ENCODE measurements at places on chromosomes 2 and 18.

DNA sequence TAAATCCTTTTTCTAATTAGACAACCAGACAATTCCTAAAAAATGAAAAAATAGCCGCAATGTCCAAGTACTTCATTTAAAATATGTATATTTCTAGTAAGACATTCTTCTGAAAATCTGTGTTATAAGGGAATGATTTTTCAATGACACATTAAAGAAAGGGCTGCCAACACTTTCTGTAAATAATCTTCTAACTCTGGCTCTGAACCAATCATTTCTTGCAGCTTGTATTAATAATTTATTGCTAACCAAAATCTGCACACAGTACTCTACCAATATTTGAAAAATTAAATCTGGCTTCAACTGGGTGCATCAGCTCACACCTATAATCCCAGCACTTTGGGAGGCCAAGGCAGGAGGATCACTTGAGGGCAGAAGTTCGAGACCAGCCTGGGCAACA is 8.3 kb downstream of the NFU1 start:
- DNase-seq, result no peak
- H3K36me3 ChIP-seq, result no peaks in the 10 kb centered on the region
- no peaks in the 10 kb centered on the region for H3K4me1 ChIP-seq
- no peak overlapping the region for H3K4me3 ChIP-seq
- H3K27me3 ChIP-seq, result no peaks in the 10 kb centered on the region

DNA sequence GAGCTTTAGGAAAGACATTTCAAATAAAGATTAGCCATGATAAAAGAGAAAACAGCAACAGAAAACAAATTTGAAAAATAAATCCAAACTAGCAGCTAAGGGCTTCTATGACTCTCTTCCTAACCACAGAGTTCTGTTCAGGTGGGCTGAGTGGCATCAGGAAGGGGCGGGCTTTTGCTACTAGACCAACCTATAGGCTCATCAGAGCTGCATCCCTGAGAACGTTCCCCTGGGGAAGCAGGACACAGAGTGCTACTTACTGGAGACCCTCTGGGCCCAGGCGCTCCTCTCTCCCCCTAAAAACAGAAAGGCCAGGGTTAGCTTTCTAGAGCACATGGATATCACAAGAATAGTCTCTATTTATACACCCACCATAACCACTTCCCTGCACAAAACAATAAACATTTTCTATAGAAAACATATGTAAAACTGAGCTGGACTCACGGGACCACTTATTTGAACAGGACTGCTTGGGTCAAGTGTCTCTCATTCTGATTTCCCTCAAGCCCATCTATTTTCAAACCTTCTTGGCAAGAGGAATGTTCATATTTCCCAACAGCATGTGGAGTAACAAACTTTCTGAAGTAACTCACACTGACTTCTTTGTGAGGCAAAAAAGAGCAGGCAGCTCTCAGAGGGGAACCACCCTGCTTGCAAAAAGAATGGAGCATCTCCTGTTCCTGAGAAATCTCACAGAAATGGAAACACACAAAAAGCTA is 78.9 kb upstream of the LMAN1 start:
- H3K36me3 ChIP-seq, result no peaks in the 10 kb centered on the region
- no peak for DNase-seq
- H3K4me3 ChIP-seq, result no peak overlapping the region

- no peaks in the 10 kb centered on the region for H3K4me1 ChIP-seq
- H3K36me3 ChIP-seq, result no peaks in the 10 kb centered on the region
Observed at GRCh38 chr2:57199663-57200062, 846.9 kb upstream of the VRK2 start.

GRCh38 chr2:186603286-186603685 is 13.4 kb downstream of the ITGAV start:
- H3K27ac ChIP-seq, result no peak overlapping the region
- DNase-seq, result no peak

GRCh38 chr2:225042800-225043167 is 516 bp upstream of the DOCK10 start:
- H3K4me3 ChIP-seq, result no peak overlapping the region
- H3K4me1 ChIP-seq, result no peaks in the 10 kb centered on the region
- DNase-seq, result no peak
- H3K27ac ChIP-seq, result no peak overlapping the region

GRCh38 chr2:101559551-101559950 is 84.6 kb upstream of the RFX8 start:
- DNase-seq, result no peak
- no peaks in the 10 kb centered on the region for H3K27me3 ChIP-seq
- H3K27ac ChIP-seq, result peak overlapping the region; percentile 65
- H3K4me3 ChIP-seq, result no peak overlapping the region
- no peaks in the 10 kb centered on the region for H3K36me3 ChIP-seq

- H3K4me3 ChIP-seq, result no peak overlapping the region
- no peaks in the 10 kb centered on the region for H3K36me3 ChIP-seq
- H3K4me1 ChIP-seq, result peaks cover 41% of the 10 kb centered on the region
Observed at GRCh38 chr2:152490686-152491455, 155.9 kb downstream of the FMNL2 start.

- H3K4me3 ChIP-seq, result no peak overlapping the region
- no peaks in the 10 kb centered on the region for H3K36me3 ChIP-seq
- no peak overlapping the region for H3K27ac ChIP-seq
- DNase-seq, result no peak
Observed at GRCh38 chr2:14712111-14712510, 79.6 kb downstream of the LRATD1 start.

- no peak for DNase-seq
- H3K4me1 ChIP-seq, result no peaks in the 10 kb centered on the region
- no peaks in the 10 kb centered on the region for H3K27me3 ChIP-seq
Observed at GRCh38 chr2:98532756-98533155, 75.6 kb downstream of the COA5 start.

- H3K27ac ChIP-seq, result no peak overlapping the region
- H3K36me3 ChIP-seq, result no peaks in the 10 kb centered on the region
- peaks cover 7% of the 10 kb centered on the region for H3K4me1 ChIP-seq
- H3K4me3 ChIP-seq, result no peak overlapping the region
- no peaks in the 10 kb centered on the region for H3K27me3 ChIP-seq
Observed at GRCh38 chr18:2908946-2909335, 62.1 kb downstream of the EMILIN2 start.

GRCh38 chr2:159138642-159139182 is 147.8 kb downstream of the WDSUB1 start:
- H3K4me1 ChIP-seq, result peaks cover 18% of the 10 kb centered on the region
- H3K27me3 ChIP-seq, result no peaks in the 10 kb centered on the region
- no peaks in the 10 kb centered on the region for H3K36me3 ChIP-seq
- H3K4me3 ChIP-seq, result no peak overlapping the region

GRCh38 chr2:98508709-98509066 is 64.0 kb downstream of the INPP4A start:
- no peaks in the 10 kb centered on the region for H3K27me3 ChIP-seq
- no peak overlapping the region for H3K4me3 ChIP-seq
- H3K27ac ChIP-seq, result no peak overlapping the region

DNA sequence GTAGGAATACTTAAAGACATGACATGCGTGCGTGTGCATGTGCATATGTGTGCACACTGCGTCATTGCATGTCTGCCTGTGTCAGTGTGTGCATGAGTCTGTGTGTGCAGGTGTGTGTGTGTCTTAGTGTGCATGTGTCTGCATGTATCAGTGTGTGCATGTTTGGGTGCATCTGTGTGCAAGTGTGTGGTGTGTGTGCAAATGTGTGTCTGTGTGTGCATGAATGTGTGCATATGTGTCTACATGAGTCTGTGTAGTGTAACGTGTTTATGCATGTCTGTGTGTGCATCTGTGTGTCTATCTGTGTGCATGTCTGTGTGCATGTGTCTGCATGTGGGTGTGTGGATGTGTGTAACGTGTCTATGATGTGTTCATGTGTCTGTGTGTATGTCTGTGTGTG is 30.5 kb downstream of the KCNG2 start:
- no peaks in the 10 kb centered on the region for H3K4me1 ChIP-seq
- DNase-seq, result no peak
- H3K36me3 ChIP-seq, result no peaks in the 10 kb centered on the region
- H3K4me3 ChIP-seq, result no peak overlapping the region
- H3K27ac ChIP-seq, result no peak overlapping the region

DNA sequence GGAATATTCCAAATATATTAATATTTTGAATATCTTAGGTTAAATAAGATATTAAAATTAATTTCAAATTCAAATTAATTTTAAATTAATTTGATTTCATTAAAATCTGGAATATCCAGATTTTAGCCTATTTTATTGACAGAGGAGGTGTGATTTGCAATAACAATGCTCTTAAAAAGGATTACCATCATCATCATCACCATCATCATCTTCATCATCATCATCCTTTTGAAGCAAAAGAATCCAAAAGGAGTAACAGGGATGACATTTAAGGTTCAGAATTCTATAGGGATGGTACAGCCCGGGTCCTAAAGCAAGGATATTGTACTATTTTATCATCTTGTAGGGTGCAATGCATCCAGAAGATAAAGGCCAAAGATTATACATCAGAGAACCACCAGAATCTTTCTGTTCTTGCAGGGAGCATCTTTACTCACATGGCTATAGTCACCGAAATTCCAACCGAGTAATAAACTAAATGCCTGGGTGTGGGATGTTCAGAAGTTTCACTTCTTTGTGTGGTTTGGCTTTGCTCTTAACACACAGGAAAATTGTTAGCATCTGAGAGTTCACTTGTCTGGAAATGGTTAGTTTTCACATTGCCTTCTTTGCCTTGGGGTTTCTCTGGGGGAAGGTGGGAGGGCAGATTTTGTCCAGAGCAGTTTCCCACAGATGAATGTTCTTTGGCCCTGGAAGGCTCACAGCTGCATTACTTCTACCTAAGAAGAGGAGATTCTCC is 99.1 kb upstream of the ITGA6 start:
- H3K27me3 ChIP-seq, result no peaks in the 10 kb centered on the region
- no peak for DNase-seq
- H3K4me3 ChIP-seq, result no peak overlapping the region
- no peaks in the 10 kb centered on the region for H3K4me1 ChIP-seq

- H3K4me1 ChIP-seq, result peaks cover 9% of the 10 kb centered on the region
- peak; percentile 30 for DNase-seq
- no peaks in the 10 kb centered on the region for H3K36me3 ChIP-seq
- H3K4me3 ChIP-seq, result no peak overlapping the region
Observed at GRCh38 chr2:229713371-229714079, 830 bp downstream of the DNER start.

- H3K4me3 ChIP-seq, result no peak overlapping the region
- H3K27me3 ChIP-seq, result no peaks in the 10 kb centered on the region
- H3K27ac ChIP-seq, result no peak overlapping the region
- no peak for DNase-seq
- H3K36me3 ChIP-seq, result no peaks in the 10 kb centered on the region
Observed at GRCh38 chr2:151177756-151178155, 83.9 kb downstream of the RBM43 start.

DNA sequence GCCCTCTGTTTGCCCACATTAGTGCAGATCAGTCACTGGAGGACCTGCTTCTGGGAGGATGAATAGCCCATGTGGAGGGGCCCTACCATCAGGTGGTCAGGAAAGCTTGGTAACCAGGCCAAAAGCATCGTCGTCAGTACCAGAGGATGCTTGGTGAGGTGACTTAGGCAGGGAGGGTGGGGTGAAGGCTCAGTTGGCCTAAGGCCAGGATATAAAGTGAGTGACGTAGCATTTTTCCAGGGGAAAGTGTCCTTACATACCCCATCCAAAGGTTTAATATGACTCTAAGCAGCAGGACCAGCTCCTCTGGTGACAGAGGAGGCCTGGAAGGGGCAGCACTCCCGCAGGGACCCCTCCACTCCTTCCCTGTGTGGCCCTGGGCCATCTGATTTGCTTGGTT is 27.7 kb upstream of the DNMT3A start:
- H3K4me1 ChIP-seq, result peaks cover 18% of the 10 kb centered on the region
- peak overlapping the region; percentile 92 for H3K27ac ChIP-seq
- no peaks in the 10 kb centered on the region for H3K36me3 ChIP-seq
- H3K27me3 ChIP-seq, result no peaks in the 10 kb centered on the region

DNA sequence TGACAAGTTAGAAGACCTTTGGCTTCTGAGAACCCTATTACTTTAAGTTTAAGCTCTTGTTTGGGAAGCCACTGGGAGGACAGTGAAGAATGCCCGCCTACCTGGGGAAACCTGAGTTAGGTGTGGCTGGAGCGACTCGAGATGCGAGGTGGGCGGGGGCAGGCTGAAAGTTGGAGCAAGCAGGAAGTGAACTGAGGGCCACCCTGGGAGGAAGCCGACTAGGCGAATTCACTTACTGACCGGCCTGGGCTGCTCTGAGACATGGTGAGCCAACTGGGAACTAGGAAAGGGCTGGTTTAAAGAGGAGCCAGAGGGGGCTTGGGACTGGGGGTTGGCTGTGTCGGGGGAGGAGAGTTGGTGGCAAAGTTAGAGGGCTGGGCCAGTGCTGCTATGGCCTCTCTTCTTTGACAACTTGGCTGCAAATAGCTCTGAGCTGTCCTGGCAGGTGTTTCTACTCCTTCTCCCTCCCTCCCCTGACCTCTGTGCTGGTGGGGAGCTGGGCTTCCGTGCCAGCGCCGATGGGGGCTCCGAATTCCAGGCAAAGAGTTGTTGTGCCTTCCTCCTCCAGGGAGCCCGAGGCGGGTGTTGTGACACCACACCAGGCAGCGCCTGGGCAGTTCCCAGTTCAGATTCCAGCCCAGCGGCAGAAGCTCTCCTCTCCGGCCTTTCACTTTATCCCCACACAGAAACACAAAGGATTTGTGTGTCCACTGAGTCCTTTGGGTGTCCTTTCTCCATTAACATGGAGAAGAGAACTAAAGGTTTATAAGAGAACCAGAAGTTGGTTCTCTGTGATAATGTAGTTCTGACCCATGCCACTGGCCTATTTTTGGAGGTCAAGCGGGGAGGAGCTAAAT is at the start of gene VAMP8:
Gene VAMP8, plus strand, starts transcription at position 201 of the 857 bp plus-strand sequence. Its CDS starts 61 bp downstream, at position 262.
- H3K27me3 ChIP-seq, result no peaks in the 10 kb centered on the region
- peak within 1 kb of the TSS; percentile 65 for H3K4me3 ChIP-seq
- H3K4me1 ChIP-seq, result peaks cover 31% of the 10 kb centered on the region
- H3K36me3 ChIP-seq, result no peaks in the 10 kb centered on the region
- peak; percentile 81 for DNase-seq
- H3K27ac ChIP-seq, result peak within 1 kb of the TSS; percentile 94

DNA sequence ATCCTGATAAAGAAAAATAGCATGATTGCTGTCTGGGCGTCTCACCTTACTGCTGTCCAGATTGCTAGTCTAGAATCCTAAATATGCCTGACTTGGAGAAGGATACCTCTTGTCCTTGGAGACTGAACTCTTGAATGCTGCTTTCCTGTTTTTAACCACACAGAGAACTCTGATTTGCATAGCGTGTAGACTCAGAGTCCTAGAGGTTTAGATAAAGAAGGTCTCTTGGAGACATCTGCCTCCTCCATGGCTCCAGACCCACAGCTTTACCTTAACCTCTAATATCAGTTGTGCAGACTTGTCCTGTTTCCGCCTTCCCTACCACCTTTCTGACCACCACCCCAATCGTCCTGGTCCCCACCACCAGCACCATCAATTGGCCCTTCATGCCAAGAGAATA is 292.6 kb upstream of the CYRIA start:
- no peak overlapping the region for H3K27ac ChIP-seq
- H3K4me1 ChIP-seq, result no peaks in the 10 kb centered on the region
- H3K36me3 ChIP-seq, result no peaks in the 10 kb centered on the region

GRCh38 chr2:40325116-40325515 is 126.8 kb downstream of the SLC8A1 start:
- no peak overlapping the region for H3K27ac ChIP-seq
- no peaks in the 10 kb centered on the region for H3K36me3 ChIP-seq
- DNase-seq, result no peak
- H3K4me1 ChIP-seq, result peaks cover 5% of the 10 kb centered on the region
- H3K27me3 ChIP-seq, result no peaks in the 10 kb centered on the region

- H3K4me1 ChIP-seq, result peaks cover 21% of the 10 kb centered on the region
- peak; percentile 10 for DNase-seq
- no peaks in the 10 kb centered on the region for H3K36me3 ChIP-seq
- H3K4me3 ChIP-seq, result no peak overlapping the region
- H3K27ac ChIP-seq, result peak overlapping the region; percentile 33
Observed at GRCh38 chr2:204681412-204681811, 136.1 kb downstream of the PARD3B start.

GRCh38 chr2:15662026-15662425 is 70.4 kb downstream of the DDX1 start:
- no peak overlapping the region for H3K27ac ChIP-seq
- no peaks in the 10 kb centered on the region for H3K27me3 ChIP-seq
- H3K4me3 ChIP-seq, result no peak overlapping the region
- DNase-seq, result no peak
- H3K36me3 ChIP-seq, result no peaks in the 10 kb centered on the region
- H3K4me1 ChIP-seq, result no peaks in the 10 kb centered on the region

Measured in hepatocyte (in vitro differentiated cells).